Right lung (tissue), 10 donors: ENCODE measurements at places on chromosomes 6 and 20. TPM values are rescaled to one million over a fixed set of nuclear protein-coding genes. Genes with fewer than 3 reads are reported as not detected.

DDX43 gene
- polyA plus RNA-seq, result 1.00 TPM

PKIB gene
- 1.7 TPM for polyA plus RNA-seq

B3GAT2 gene
- 2.8 TPM for polyA plus RNA-seq

ENPP5 gene
- 6.6 TPM for polyA plus RNA-seq

TREM1 gene
- 0.66 TPM for polyA plus RNA-seq

MUC21 gene
- polyA plus RNA-seq, result not detected

CALHM6 gene
- polyA plus RNA-seq, result 6.1 TPM

CCN5 gene
- 0.42 TPM for polyA plus RNA-seq

DNA sequence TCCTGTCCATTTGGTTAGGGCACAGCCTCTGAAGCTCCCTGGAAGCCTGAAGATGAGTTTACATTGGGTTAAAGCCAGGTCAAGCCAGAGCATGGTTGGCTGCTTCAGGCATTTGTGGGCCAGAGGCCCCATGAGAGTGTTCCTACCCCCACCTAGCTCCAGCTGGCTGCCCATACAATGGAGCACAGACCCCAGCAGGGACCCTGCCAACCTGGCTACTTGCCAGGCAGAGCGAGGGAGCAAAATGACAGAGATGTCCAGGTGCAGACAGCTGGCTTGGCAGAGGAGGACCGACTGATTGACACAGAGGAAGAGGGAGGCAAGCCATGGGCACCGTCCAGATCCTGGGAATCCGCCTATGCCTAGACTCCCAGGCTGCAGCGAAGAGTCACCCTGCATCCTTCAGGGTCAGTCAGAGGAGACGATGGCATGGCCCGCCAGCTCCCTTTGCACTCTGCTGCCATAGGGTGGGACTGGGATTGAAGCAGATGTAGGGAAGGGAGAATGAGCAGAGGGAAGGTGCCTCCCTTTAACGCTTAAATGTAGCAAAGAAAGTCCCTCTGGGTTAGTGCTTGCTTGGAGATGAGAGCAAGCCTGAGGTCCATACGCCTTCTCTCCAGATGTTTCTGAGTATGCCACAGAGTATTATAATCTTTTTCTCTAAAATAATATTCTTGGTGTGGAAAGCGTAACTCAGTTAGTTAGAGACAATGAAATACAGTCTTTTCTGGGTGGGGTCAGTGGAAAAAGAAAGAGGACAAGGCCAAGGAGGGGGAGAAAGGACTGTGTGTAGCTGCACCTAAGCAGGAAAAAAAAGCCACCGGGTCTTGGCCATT is 77.6 kb upstream of the FYN start:
- no peak for DNase-seq

GRCh38 chr20:35891375-35891774 is 62.9 kb downstream of the SCAND1 start:
- DNase-seq, result no peak

DNA sequence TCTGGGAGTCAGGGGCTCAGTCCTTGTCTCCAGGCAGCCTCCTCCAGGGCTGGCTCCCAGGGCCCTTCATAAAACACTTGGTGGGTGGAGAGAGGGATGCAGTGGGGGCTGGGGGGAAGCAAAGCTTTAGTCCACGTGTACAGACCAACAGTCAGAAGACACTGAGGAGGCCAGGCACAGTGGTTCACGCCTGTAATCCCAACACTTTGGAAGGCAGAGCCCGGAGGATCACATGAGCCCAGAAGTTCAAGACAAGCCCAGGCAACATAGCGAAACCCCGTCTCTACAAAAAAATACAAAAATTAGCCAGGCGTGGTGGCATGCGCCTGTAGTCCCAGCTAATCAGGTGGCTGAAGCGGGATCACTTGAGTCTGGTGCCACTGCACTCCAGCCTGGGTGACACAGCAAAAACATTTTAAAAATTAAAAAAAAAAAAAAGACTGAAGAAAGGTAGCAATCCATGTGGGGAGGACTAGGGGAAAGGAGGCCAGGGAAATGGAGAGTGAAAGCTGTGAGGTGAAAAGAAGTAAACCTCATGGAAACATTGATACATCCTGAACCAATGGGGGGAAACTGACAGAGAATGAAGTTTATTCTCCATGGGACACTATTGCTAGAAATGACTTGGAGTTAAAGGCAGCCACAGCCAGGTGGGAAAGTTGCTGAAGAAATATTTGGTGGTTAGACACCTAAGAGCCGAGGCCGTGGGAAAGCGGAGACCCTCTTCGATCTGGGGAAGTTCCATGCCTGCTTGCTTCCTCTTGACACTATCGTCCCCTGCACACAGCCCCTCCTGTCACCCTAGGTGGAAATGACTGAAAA is 35.4 kb downstream of the PIM1 start:
- no peak for DNase-seq

DNA sequence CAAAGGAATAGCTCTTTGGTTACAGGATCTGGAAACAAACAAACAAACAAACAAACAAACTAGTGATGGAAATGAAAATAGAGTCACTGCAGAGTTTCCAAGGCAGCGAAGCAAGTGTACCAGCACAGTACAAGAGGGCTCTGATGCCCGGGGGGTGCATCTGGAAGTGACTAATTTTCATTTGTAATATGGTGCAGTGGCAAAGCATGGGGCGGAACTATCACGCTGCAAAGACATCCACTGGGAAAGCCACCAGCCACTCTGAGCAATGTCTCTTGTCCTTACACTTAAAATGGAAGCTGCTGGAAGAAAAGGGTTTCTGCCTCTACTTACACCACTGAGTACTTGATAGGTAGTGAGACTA is 44.4 kb upstream of the NEDD9 start:
- DNase-seq, result no peak

DNA sequence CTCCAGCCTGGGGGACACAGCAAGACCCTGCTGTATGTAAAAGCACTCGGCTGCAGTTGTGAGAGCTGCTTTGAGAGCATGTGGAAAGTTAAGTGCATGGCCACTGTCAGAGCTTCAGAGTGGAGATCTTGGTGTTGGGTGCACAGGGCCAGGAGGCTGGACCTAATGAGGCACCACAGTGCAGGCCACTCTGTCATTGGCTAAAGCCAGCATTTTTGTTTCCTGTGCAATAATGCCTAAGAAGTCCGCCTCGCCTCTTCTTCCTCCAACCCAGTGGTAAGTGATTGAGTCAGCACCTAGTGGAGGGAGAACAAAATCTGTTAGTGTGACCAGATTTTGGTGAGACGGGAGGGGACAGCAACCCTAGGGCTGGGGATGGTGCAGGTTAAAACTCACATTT is 60.6 kb downstream of the SSR1 start:
- DNase-seq, result no peak

DNA sequence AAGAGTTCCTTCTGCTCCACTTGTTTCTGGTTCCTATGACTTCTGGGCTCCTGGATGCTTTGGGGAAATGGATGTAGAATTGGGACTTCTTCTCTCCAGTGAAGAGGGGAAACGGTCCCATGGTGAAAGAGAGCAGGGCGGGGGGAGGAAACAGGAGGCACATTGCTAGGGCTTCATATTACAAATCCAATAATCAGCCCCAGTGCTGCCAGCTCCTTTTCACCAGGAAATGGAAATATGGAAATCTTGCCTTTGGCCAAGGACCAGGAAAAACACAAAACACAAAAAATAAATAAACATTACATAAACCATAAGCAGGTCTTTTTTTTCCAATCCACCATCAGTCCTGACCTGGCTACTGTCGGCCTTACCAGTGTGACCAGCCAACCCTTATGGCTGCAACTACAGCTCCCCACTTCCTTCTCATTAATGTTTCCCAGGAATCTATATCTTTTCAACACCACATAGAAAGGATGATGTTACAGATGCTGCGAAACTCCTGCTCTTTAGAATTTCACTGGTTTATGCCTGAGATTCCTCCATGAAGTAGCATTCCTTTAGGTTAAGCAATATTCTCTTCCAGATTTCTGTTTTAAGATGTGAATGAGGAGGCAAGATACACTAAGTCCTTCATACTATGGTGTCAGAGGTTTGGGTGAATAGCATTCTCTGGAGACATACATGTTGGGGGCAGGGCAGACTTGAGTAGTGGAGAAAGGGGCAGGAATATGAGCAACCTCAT is 2.0 kb downstream of the PI3 start:
- DNase-seq, result no peak

- no peak for DNase-seq
Measured at GRCh38 chr20:57310821-57311514, 18.6 kb upstream of the SPO11 start.

DNA sequence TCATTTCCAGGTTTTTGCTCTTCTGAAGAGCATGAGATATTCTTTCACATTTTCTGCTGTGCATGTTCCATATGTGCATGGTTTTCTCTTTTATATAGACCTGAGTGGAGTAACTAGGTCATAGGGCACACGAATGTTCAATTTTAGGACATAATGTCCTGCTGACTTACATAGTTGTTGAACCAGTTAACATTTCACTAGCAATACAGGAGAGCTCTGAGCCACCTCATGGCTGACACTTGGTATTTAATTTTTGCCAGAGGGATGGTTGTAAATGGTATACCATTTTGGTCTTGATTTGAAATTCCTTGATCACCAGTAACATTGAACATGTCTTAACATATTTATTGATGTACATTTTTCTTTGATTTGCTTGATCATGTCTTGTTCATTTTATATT is 38.3 kb downstream of the IGF2R start:
- no peak for DNase-seq

DNA sequence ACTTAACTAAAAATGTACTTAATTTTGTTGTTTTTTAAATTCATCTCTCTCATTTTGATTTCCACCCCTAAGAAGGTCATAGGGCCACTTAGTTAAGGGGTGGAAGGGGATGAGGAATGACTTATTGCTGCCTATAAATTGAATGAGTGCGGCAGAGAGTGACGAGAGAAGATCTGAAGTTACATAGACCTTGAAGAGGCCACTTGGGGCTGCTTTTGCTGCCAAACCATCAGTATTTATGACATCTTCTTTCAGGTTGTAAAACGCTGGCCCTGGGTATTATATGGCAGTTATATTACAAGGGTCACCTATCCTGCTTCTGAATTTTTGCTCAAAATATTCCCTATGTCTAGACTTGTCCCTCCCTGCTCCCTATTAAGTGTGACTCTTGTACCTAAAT is 119.6 kb upstream of the RIMS1 start:
- no peak for DNase-seq

- no peak for DNase-seq
Measured at GRCh38 chr6:26524722-26525370, 13.3 kb upstream of the HMGN4 start.

DNA sequence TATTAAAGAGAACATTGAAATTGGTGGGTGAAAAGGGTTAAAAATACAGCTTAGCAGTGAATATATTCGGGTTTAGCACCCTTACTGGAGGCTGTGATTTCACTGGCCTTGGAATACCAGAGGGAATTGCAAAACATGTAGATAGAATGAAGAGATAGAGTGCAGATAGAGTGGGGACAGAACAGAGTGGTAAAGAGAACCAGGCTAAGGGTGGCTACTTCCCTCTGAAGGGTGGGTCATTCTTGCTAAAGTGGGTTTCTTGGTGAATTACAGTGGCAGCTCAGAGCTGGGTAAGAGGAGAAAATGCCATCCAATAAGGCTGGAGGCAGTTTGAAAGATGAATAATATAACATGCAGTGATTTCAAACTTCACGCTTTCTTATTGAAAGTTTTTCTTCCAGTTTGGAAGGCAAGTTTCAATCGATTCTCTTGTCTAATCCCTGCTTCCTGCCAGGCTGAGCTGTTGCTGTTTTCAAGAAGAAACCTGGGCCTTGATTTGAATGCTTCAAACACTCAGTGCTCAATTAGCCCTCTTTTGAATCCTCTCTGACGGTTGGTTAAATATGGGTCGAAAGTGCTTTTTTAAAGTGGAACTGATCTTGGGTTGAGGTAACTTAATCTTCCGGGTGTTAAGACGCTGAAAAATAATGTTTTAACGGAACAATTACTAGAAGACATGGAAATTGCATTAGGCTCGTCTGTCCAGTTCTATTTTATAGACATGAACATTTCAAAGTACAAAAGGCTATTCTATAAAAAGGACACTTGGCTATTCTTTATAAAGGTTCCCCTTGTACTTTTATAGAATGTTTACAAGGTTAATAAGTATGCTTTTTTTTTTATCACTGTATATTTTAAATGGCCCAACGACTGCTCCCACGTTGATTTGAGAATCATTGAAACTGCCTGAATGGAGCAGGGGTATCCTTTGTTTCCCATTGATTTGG is 203.3 kb downstream of the BCAS1 start:
- no peak for DNase-seq

GRCh38 chr20:43293068-43293786 is 103.5 kb upstream of the PTPRT start:
- DNase-seq, result no peak

- no peak for DNase-seq
Measured at GRCh38 chr20:34526466-34526865, 10.2 kb downstream of the DYNLRB1 start.

DNA sequence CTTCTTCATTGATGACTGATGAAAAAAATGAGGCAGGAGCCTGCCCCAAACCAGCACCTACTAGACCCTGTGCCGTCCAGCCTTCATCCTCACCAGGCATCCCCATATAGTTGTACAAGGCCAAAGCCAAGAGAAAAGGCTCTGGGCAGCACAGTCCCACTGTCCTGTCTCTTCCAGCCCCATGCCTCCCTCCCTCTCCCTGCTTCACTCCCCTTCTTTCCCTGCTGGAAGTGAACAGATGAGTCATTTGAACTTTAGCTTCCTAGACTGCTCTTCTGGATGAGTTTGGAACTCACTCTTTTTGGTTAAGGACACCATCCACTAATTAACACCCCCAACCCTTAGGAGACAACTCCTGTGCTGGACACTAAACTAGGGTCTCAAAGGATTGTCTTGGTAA is 235.2 kb downstream of the LRFN2 start:
- no peak for DNase-seq

GRCh38 chr20:17825960-17826843 is 126.4 kb downstream of the BANF2 start:
- DNase-seq, result no peak

GRCh38 chr6:139175389-139175948 is 40.6 kb downstream of the HECA start:
- DNase-seq, result no peak

DNA sequence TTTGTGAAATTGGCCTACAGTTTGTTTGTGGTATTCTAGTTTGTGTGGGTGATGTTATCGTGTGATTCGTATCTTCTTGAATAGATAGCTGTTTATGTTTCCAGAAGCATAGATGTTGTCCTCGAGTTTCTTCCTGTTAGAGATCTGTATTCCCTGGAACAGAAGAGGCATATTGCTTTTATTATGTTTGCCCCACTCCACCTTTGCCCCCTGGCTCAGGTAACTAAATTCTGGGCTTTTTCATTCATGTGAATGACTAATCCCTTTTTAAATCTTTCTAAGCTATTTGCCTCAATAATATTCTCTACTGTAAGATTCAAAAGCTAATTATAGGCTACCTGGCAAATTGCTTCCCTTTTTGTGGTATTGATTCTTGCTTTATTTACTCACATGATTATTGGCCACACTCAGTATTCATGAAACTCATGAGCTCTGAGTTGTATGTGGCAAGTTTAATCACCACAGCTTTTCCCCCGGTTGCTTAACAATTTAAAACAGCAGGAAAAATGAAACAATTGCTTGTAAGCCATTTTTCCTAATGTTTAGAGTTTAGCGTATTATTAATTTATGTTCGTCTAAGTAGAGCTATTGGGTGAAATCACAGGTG is 12.6 kb downstream of the RNF217 start:
- DNase-seq, result no peak

- no peak for DNase-seq
Measured at GRCh38 chr20:4559106-4559505, 162.6 kb upstream of the PRND start.
